Urinary bladder (tissue), 4 donors: ENCODE measurements at places on chromosomes 5 and 9. TPM values are rescaled to one million over a fixed set of nuclear protein-coding genes. Genes with fewer than 3 reads are reported as not detected.
A peak's percentile ranks its signal among the peaks of the same experiment; 100 is the strongest.

DNA sequence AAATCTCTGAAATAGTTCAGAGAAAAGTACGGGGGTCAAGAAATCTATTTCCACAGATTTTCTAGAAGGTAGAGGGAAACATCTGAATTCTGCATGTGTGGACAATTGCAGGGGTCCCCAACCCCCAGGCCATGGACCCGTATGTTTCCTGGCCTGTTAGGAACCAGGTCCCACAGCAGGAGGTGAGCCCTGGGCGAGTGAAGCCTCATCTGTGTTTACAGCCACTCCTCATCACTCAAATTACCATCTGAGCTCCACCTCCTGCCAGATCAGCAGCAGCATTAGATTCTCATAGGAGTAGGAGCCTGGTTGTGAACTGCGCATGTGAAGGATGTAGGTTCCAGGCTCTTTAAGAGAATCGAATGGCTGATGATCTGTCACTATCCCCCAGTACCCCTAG, 200.5 kb upstream of the EDIL3 start:
- no peak for DNase-seq

- no peak for DNase-seq
These were observed at the start of gene ABL1 for GRCh38 chr9:130834371-130835336. ABL1 (plus strand) TSS chr9:130835254; CDS start chr9:130835447, 193 bp downstream.

- no peak for DNase-seq
These were observed 16.0 kb downstream of the CAPSL start for GRCh38 chr5:35922468-35922867.

The NUTM2G gene
- not detected for total RNA-seq

DNA sequence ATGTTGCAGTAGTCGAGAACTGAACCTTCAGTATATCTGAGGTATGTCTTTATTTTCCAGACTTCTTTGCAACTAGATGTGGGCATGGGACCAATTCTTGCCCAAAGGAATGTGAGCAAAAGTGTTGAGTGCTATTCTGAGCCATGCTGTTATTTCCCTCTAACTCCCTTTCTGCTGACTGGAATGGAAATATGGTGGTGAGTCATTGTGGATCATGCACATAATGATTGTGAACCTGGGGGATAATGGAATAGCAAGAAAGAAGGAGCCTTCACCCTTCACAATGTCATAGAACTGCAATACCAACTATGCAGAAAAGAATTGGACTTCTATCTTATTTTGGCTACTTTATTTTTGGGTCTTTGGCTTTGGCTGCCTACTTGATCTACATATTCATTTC, 10.3 kb upstream of the DOCK2 start:
- DNase-seq, result no peak

DNA sequence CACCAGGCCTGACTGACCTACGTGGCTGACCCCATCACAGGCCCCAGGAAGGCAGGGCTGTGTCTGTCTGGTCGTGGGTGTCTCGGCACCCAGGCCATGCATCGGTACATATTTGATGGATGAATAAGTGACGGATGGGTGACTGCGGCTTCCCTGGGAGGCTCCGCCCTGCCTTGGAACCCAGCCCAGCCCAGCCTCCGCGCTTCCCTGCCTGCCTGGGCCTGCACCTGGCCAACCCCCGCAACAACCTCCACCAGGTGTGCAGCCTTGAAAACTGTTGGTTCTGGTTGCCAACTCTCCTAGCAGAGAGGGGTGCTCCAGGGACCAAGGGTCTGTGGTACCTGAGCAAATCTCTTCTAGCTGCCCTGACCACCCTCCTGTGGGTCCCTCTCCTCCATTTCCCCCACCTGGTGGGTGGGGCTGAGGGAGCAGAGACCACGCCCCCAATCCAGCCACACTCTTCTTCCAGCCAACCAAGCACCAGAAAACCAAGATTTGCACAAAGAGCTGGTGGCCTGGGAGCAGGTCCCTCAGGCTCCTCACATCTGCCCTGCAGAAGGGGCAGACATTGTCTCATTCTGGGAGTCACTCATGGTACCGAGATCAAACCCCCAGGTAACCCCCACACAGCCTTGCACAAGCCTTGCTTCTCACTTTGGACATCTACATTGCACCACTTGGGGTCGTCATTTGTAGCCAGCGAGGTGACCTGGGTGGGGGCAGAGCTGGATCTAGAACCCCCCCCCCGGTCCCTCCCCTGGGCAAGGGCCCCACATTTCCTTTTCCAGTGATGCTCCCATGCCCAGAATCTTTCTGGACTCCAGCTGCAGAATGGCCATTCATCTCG, 100.6 kb upstream of the IER5L start:
- DNase-seq, result peak; percentile 45

DNA sequence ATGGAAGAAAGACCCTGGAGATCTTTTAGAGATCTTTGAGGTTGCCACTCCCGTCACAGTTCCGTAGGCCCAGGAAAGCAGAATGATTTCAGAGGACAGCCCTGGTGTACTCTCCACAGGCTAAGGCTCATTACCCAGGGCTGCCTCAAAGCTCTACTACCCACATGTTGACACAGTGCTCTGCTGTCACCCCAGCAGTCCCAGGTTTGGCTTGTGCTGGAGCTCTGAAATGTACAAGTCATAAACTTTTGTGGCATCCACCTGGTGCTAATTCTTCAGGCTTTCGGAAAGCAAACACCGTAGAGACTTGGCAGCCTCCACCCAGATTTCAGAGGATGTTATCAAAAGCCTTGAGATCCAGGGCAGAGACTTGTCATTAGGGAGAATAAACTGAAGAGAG, 136.5 kb downstream of the MTRR start:
- DNase-seq, result no peak

DNA sequence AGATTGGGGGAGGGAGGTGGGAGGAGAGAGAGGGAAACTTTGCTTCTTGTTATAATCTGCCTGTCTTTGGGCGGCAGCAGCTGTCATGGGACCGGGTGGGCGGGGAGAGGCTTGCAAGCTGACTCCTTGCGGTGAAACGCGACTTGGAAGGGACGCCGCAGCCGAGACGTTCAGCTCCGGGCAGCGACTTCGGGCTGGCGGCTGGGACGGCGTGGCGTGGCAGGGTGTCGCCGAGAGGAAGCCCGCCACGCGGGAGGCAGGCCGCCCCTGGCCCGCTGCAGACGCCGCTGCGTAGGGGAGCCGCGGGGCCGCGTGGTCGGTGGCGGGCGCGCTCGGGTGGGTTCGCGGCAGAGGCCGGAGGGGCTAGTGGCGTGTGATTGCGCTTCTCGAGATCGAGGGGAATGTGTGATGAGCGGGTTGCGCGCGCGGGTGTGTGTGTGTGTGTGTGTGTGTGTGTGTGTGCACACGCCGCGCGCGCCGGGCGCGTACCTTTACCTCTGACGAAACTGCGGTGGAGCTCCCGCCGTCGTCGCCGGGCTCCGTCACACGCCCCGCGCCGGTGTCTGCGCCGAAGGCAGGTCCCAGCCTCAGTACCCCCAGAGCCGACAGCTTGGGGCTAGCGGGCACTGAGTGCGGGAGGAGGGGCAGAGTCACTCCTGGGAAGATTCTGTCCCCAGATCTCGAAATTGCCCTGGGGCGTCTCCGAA, 1.7 kb downstream of the PPARGC1B start:
- DNase-seq, result no peak

DNA sequence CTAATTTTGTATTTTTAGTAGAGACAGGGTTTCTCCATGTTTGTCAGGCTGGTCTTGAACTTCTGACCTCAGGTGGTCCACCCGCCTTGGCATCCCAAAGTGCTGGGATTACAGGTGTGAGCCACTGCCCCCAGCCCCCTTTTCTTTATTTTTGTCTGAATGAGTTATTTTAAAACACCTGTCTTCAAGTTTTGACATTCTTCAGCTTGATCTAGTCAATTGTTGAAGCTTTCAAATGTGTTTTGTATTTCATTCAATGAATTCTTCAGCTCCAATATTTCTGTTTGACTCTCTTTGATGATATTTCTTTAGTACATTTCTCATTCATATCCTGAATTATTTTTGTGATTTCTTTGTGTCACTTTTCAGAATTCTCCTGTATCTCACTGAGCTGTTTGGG, 486.2 kb downstream of the DMAC1 start:
- DNase-seq, result no peak

GRCh38 chr5:23064710-23065109, 211.6 kb upstream of the CDH12 start:
- no peak for DNase-seq

GRCh38 chr5:120767178-120767820, 303.2 kb downstream of the PRR16 start:
- DNase-seq, result no peak

The PCDHGC4 gene
- total RNA-seq, result 6.8 TPM

DNA sequence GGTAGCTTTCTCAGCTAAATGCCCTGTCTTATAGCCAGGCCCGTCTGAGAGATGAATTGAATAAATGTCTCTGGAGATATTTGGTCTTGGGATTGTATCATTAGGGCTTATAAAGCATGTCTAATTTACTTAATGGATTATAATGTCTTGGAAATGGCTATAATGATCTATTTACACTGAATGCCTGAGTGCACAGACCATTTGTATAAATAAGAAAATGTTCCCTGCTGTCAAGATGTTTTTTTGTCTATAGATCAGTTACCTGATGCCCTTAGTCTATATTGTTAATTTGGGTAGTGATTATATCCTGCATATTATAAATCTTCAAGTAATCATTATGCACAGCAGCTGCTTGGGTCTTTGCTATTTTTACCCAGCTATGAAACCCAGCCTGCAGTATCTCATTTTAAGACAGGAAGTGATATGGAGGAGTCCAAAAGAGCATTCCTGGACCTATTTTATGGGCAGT, 112.9 kb upstream of the ACTBL2 start:
- no peak for DNase-seq

GRCh38 chr9:135277219-135278201, 190.0 kb downstream of the OLFM1 start:
- no peak for DNase-seq

The PCDHB13 gene
- total RNA-seq, result 5.9 TPM

DNA sequence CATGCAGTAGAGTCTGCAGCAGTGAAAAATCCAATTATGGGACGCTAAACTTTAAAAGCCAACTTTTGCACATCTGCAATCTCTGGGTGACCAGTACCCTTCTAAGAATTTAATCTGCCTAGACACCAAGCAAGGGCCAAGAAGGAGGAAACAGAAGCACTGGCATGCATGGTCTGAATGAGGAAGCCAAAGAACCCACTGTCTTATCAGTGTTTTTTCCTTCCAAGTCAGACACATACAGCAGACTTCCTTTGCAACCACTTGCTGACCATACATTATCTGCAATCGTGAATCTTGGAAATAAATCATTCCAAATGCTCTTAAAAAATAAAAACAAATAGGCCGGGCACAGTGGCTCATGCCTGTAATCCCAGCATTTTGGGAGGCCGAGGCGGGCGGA, 65.9 kb downstream of the DEPDC1B start:
- DNase-seq, result no peak

GRCh38 chr9:2260417-2261306, 245.5 kb downstream of the SMARCA2 start:
- no peak for DNase-seq

DNA sequence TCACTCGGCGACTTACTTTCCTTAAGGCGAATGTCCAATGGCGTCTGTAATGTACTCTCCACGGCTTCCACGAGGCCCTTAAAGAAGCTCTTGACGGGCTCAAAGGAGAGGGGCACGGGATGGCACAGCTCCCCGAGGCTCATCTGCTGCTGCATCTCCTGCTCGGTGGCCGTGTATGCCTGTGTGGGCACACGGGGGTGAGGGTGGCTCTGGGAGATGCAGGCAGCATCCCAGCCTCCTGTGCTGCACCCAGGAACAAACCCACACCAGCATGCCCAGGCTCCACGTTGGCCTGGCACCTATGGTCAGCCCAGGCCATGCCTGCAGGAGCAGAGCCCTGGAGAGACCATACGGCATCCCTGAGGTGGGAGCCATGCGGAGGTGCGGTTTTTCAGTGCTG, 24.2 kb downstream of the TRIM14 start:
- DNase-seq, result no peak

The ADGRV1 gene
- total RNA-seq, result 6.6 TPM

The CCNO gene
- total RNA-seq, result 1.6 TPM

DNA sequence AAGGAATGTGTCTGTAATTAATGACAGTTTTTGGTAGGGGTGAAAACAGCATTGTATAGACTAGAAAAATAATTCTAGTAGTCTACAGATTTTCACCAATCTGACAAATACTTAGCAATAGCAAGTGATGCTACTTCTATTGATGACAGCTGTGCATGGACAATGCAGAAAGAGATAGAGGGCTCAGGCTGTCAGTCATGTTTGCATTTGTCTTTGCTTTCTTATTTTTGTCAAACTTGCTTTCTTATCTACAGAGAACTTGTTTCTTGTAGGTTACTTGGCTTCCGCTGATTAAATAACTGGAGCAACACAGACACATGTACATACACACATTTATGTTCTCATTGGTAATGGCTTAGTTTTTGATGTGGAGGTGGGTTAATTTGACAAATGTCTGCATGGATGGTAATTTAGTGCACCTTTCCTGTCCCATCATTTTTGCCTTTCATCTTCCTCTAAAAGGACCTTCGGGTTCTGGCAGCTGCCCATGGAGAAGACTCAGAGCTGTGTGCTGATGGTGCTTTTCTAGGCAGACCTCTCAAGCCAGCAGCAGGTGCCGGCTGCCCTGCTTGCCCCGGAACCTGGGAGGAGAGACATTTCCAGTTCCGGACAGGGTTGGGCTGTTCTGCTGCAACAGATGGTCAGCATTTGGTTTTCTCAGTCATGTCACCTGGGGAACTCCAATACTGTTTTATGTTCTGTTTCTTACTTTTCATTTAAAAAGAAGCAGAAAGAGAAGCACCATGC, 28.8 kb downstream of the CAMK4 start:
- DNase-seq, result no peak

DNA sequence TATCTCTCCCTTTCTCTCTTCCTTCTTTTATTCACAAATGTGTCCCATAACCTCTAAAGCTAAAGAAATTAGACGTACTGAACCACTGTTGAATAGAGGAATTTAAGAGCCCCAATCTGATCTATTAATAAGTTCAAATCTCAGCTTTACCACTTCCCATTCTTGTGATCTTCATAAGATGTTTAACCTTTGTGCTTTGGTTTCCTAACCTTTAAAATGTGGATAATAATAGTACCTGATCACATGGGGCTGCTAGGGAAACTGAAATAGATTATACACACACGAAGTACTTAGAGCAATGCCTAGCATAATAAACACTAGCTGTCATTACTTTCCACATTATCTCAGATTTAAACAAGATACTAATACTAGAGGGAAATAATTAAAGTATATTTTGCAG, 324.3 kb upstream of the SEMA6A start:
- no peak for DNase-seq

- no peak for DNase-seq
These were observed 200.9 kb downstream of the GADD45G start for GRCh38 chr9:89805571-89806292.

GRCh38 chr5:10562201-10563109, 1.4 kb upstream of the ANKRD33B start:
- DNase-seq, result no peak

The RMRP gene
- total RNA-seq, result 99,097 TPM

DNA sequence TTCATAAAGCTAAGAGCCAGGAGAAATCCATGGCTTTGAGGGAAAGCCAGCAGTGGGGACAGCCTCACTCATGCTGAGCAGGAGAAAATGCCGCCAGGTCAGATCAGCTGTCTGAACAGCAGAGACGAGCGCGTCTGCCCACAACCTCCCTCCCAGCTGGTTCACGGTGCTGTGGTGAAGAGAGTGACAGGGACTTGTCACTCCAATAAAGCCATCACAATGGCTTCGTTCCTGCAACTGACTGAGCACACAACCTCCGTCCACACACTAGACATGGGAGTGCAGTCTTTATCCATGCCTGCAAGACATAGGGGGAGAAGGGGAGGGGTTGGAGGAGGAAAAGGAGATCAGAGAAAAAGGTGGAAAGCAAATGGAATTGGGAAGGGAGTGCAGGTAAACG, 206.9 kb downstream of the GABBR2 start:
- no peak for DNase-seq
